T-cell (primary cell): ENCODE measurements at places on chromosomes 16 and 17.

- no peak for DNase-seq
Observed at GRCh38 chr16:47142486-47142820, 1.3 kb downstream of the NETO2 start.

DNA sequence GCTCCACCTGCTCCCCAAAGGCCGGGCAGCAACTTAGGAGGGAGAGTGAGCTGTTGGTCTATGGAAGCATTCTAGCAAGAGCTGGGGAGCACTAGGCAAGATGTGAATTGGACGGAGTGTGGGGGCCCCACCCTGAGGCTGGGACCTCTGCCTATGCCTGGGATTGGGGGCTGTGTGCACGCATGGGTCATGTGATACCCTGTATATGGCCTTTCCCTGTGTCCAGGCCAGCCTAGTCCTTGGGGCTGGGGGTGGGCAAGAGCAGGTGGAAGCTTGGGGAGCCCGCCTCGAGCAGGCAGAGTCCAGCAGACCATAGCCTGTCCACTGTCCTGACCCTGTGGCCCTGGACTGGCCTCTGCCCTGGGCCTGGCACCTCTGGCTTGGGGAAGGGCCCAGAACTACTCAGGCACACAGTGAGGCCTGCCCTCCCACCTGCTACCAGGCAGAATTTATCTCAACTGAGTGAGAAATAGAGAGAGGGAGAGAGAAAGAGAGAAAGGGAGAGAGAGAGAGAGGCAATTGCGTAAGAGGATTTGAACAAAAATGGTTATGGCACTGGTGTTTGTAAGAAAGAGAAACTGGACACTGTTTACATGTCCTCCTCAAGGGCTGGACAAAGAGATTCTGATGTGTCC is 19.1 kb downstream of the PDP2 start:
- no peak for DNase-seq

GRCh38 chr17:5272322-5272721 is 9.8 kb upstream of the RABEP1 start:
- DNase-seq: no peak

DNA sequence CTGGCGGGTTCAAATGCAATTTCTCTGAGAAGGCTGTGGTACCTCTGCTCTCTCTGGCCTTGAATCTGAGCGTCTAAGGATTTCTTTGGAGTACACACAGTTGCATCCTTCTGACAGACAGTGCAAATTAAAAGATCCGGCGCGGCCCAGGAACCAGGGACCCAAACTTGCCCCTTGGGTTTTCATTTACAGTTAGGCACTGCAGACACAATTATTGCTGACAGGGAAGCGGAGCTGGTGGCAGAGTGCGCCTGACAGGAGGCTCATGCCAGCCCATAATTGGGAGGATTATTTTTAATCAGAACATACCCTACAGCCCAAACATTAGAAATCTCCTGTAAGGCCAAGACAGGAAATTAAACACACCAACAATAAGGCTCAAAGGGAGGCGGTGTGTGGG is 1023.4 kb upstream of the RBFOX1 start:
- no peak for DNase-seq

DNA sequence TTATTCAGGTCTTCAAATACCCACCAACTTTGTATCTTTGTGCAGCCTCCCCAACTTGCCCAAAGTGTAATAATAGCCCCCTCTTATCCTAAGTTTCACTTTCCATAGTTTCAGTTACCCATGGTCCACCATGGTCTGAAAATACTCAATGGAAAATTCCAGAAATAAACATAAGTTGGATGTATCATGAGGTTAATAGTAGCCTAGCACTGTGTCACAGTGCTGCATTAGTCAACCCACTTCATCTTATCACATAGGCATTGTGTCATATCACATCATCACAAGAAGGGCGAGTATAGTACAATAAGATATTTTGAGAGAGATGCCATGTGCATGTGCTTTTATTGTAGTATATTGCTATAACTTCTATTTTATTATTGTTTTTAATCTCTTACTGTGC is 21.9 kb downstream of the OMG start:
- no peak for DNase-seq

GRCh38 chr17:35088356-35088880 is 24.9 kb upstream of the RFFL start:
- DNase-seq: no peak

DNA sequence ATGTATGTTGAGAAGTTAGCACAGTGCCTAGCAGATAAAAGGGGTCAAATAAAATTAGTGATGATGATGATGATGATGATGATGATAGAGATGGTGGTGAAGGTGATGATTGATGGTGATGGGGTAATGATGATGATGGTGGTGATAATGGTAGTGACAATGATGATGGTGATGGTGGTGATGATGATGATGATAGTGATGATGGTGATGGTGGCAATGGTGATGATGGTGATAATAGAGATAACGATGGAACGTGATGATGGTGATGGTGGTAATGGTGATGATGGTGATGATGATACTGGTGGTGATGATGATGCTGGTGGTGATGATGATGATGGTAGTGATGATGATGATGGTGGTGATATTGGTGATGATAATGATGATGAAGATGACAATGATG is 223.7 kb downstream of the FOXL1 start:
- no peak for DNase-seq

DNA sequence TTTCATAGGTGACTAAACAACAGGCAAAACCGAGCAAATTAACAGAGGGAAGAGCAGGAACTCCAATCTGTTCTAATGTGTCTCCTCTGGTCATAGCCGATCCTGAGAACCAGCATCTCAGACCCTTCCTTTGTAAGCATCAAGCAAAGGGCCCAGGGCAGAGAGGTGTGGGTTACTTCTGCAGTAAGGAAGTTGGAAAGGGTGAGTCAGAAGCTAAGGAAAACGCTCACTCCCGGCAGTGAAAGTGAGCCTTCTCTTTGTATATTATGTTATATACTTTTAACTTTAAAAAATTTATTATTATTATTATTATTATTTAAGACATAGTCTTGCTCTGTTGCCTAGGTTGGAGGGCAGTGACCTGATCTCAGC is 77.7 kb downstream of the MRM3 start:
- DNase-seq: no peak

DNA sequence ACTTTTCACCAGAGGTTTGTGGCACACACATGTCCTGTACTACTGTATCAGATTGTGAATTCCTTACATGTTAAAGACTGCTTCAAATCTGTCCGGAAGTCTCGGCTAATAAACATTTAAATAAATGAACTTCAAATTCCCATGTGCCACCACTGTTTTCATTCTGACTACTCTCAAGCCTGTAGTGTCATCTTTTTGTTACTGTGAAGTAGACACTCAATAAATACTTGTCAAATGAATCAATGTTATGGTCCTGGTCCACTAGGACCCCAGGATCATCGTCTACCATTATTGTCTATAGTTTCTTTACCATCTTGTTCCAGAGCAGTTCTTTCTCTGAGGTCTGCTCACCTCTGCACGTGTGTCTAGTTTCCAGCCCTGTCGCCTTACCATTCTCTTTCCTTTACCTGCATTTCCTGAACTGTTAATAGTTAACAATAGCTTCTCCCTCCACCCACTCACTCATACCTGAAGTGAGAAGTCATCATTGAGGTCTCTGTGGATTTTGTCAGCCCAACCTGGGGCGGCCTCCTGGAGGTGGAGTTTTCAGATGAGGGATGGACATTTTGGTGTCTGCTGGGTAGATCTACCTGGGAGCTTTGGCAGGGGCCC is 333.0 kb downstream of the SEC14L1 start:
- DNase-seq: no peak
